ENCODE measurements at places on chromosomes 16 and 17.

DNA sequence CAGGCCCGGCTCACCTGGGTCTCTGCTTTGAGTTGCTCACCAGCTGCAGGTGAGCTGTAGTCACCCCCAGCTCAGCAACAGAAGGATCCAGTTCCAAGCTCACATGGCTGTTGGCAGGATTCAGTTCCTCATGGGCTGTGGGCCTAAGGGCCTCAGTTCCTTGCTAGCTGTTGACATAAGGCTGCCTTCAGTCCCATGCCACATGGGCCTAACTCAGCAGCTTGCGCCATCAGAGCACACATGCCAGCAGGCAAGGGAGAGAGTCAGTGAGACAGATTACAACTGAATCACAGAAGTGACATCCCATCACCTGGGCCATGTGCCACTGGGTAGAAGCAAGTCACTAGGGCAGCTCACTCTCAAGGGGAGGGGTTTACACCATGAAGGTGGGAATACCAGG is 24.7 kb downstream of the PSMD7 start:
- no peaks in the 10 kb centered on the region for H3K27me3 ChIP-seq
- peak overlapping the region; percentile 58 for H3K27ac ChIP-seq

GRCh38 chr16:5071681-5072333 is at the start of gene ALG1:
Gene ALG1, plus strand, starts transcription at chr16:5071843. Its CDS starts 7 bp downstream, at chr16:5071850.
- peaks cover 22% of the 10 kb centered on the region for H3K4me1 ChIP-seq
- no peaks in the 10 kb centered on the region for H3K27me3 ChIP-seq
- peak within 1 kb of the TSS; percentile 87 for H3K27ac ChIP-seq

GRCh38 chr16:10799736-10800135 is 18.9 kb downstream of the TVP23A start:
- H3K4me3 ChIP-seq, result no peak overlapping the region
- no peak overlapping the region for H3K27ac ChIP-seq
- no peaks in the 10 kb centered on the region for H3K4me1 ChIP-seq
- H3K27me3 ChIP-seq, result no peaks in the 10 kb centered on the region
- no peak for DNase-seq

DNA sequence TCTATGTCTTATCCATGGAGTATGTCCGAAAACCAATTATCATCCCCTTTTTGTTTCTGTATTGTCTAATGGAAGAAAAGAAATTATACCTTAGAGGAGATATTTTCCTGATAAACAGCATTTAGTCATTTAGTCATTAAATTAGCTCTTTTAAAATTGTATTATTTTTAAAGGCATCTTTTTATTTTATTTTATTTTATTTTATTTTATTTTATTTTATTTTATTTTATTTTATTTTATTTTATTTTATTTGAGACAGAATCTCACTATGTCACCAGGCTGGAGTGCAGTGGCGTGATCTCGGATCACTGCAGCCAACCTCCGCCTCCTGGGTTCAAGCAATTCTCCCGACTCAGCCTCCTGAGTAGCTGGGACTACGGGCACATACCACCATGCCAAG is 559.1 kb downstream of the CDH13 start:
- H3K27ac ChIP-seq, result no peak overlapping the region
- no peaks in the 10 kb centered on the region for H3K4me1 ChIP-seq
- H3K36me3 ChIP-seq, result no peaks in the 10 kb centered on the region
- no peak for DNase-seq
- H3K4me3 ChIP-seq, result no peak overlapping the region

- H3K4me1 ChIP-seq, result no peaks in the 10 kb centered on the region
- no peaks in the 10 kb centered on the region for H3K27me3 ChIP-seq
- no peak overlapping the region for H3K4me3 ChIP-seq
- DNase-seq, result peak; percentile 54
- no peaks in the 10 kb centered on the region for H3K36me3 ChIP-seq
- H3K27ac ChIP-seq, result no peak overlapping the region
These were observed 39.1 kb downstream of the RMI2 start for GRCh38 chr16:11384184-11384955.
